ENCODE measurements at places on chromosomes 3 and 15.

DNA sequence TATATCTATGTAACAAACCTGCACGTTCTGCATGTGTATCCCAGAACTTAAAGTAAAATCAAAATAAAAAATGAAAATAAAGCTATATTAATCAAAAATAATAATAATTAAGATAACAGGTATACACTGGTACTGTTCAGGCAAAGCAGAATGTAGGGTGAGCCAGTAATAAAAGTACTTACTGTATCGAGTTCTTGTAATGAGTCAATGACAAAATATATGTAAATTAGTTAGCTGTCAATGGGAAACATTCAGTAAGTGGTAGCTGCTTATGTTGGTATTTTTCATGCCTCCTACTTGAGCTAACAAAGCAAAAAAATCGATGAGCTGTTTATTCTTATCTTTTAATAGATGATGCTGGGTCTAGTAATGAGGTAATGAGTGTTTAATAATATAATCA, 93.2 kb downstream of the GBE1 start:
- no peak for DNase-seq

- DNase-seq: no peak
These were observed 69.2 kb upstream of the DCP1A start for GRCh38 chr3:53416530-53416929.

- DNase-seq: no peak
These were observed 119.4 kb downstream of the ECT2 start for GRCh38 chr3:172869784-172870518.

DNA sequence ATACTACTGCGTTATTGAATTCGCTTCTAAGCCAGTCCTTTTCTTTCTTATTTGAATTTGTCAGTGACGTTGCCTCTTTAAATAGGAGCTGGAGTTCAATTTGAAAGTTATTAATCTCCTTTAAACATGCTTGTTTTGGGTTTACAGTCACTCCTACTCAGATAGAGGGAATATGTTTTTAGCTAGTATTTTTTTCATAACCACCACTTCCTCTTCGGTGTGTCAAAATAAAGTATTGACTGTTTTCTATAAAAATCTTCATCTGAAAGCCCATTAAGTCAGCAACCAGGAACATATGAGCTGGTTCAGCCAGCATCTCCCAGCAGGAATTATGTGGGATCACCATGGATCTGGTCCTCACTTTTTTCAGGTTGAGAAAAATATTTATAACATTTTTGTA, 772.9 kb downstream of the DIPK2A start:
- no peak for DNase-seq

GRCh38 chr3:116050311-116050915, 394.9 kb downstream of the LSAMP start:
- no peak for DNase-seq

DNA sequence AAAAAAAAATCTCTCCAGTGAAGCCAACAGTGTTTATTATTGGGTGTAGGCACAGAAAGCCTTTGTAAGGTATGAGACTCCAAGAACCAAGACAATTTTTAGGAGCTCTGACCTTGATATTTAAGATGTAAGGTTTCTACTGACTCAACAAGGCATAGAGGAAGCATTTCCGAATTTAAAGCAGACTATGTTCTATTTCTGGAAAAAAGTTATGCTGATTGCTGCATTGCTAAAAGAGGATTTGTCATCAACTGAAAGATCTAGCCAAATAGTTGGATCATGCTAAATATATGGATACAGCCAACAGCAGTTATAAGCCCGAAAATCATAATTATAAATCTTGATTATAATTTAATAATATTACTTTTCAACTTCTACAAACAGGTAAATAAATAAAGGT, 53.3 kb upstream of the MELTF start:
- no peak for DNase-seq

DNA sequence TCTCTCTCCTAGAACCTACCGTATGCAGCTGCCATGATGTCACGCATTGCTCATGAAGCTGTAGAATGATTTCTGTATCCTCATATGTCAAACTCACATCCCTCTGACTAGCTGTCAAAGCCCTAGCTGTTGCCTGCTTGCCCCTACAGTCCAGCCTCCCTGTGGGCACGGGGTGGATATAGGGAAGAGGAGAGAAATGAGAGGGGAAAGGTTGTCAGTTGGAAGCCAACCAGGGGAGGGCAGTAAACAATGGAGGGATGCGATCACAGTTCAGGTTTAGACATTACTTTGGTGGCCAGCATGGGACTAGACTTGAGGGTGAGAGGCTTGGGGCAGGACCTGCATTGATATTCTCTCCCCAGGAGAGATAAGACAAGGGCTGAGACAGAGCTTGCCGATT, 1.7 kb upstream of the HDGFL3 start:
- no peak for DNase-seq

DNA sequence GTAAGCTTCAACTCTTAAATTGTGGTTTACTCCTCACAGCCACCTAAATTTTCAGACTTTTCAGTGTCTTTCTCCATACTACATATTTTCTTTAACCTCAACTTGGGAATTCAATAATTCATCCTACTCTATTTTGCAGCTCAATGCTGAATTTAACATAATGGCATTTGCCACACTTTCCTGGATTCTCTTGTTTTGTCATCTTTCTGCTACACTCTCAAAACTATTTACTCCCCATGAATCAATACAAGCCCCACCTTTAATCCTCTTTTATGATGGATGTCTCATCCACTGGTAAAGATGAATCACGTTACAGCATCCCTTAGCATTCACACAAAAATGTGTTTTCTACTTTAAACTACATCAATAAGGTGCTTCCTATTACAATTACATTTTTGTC, 19.6 kb upstream of the CHMP2B start:
- DNase-seq: peak; percentile 64

Measured in GM04503 (cell line).